Activated B cell treated with CpG ODN at 0.5 μM for 24 hours (primary cell): ENCODE measurements at places on chromosomes 2 and 18. TPM values are rescaled to one million over a fixed set of nuclear protein-coding genes. Genes with fewer than 3 reads are reported as not detected.

DNA sequence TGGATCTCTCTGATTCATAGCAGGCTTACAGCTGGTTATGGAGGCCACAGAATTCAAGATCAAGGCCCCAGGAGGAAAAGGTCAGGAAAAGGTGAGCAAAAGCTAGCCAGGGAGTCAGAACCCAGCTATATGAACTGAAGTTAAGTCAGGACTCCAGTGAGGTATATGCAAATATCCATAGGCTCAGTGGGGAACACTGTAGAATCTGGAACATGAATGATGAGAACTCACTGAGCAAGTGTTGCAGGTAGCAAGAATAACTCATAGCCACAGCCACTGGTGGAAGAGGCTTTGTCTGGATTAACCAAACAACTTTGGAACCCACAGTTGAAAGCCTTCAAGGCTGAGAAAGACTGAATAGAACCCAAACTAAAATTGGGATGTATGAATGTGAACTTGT, 24.7 kb downstream of the COBLL1 start:
- DNase-seq = no peak

- DNase-seq = no peak
Measured at GRCh38 chr2:172462373-172462848, 35.0 kb downstream of the ITGA6 start.

DNAH6 gene
- total RNA-seq = 0.34 and 0.82 TPM in 2 replicates

STRN gene
- total RNA-seq = 24.7 and 24.9 TPM in 2 replicates

SLC16A14 gene
- 2.9 and 3.7 TPM in 2 replicates for total RNA-seq

CXCR4 gene
- total RNA-seq = 200 and 213 TPM in 2 replicates
